ENCODE measurements at places on chromosomes 13 and 19.

GRCh38 chr13:24982333-24982999 is 113.5 kb upstream of the PABPC3 start:
- no peak for DNase-seq

DNA sequence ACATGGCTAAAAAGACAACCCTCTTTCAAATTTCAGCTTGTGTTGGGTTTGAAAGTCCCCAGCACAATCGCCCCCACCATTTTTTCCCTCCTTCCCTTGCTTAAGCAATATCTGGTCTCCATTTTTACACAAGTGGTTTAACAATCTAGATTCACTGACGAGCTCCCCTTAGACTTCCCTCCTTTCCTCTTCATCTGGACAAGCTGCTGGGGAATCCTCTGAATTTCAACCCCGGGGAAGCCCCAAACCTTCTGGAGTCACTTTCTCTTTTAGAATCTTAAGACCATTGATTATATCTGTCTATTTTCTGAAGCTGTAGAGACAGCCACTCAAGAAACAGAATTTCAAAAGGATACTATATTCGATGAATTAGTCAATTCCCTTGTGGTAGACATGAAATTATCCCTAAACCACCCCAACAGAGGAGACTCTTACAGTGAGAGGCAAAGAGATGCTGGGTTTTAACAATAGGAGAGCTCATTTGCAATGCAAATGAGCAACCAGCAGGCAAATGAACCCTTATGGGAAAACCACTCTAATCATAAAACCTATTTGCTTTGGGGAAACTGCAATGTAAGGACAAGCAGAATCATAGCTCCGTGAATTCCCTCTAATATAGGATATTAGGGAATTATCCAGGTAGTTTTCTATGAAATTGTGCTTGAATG is 78.9 kb downstream of the TEX26 start:
- DNase-seq: no peak

DNA sequence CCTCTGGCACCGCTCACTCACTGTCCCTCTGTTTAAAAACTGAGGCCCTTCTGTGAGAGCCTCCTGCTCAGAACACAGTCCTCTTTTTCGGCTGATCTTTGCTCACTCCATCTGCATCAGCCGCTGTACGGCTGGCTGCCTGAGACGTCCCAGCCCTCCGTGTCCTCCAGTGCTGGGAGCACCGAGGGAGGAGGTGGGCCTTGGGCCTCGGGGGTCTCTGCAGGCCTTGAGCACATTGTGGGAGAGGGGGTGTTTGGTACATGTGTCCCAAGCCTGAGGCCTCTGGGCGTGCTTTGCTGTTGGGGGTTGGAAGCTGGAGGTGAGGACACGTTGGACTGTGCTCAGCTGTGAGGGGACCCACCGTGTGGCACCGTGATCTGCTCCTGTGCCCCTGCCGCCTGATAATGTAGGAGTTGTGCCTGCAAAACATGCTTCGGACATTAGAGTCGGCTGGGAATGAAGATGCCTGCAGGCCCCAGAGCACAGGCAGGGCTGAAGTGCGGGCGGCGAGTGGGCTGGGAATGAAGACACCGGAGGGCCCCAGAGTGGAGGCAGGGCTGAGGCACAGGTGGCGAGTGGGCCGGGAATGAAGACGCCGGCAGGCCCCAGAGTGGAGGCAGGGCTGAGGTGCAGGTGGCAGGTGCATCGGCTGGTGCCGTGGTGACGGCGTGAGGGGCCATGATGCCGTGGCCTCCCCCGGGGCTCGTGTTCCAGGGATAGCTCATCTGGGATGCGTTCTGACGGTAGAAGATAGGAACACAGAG is 30.6 kb downstream of the MCF2L start:
- no peak for DNase-seq

GRCh38 chr13:112748947-112749735 is 59.3 kb downstream of the ATP11A start:
- no peak for DNase-seq

- DNase-seq: no peak
These were observed 29.6 kb downstream of the EXOC3L2 start for GRCh38 chr19:45215391-45216191.

DNA sequence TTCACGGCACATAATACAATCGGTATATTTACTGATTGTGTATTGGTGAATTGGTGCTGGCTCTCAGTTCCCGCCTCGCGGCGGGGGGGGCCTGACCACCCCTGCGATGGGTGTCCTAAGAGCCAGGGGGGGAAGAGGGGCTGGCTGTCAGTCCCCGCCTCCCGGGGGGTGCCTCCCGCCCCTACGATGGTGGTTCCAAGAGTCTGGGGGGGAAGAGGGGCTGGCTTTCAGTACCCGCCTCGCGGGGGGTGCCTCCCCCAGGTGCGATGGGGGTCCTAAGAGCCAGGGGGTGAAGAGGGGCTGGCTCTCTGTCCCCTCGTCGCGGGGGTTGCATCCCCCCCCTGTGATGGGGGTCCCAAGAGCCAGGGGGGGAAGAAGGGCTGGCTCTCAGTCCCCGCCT is 2321.8 kb upstream of the PCDH20 start:
- DNase-seq: no peak

DNA sequence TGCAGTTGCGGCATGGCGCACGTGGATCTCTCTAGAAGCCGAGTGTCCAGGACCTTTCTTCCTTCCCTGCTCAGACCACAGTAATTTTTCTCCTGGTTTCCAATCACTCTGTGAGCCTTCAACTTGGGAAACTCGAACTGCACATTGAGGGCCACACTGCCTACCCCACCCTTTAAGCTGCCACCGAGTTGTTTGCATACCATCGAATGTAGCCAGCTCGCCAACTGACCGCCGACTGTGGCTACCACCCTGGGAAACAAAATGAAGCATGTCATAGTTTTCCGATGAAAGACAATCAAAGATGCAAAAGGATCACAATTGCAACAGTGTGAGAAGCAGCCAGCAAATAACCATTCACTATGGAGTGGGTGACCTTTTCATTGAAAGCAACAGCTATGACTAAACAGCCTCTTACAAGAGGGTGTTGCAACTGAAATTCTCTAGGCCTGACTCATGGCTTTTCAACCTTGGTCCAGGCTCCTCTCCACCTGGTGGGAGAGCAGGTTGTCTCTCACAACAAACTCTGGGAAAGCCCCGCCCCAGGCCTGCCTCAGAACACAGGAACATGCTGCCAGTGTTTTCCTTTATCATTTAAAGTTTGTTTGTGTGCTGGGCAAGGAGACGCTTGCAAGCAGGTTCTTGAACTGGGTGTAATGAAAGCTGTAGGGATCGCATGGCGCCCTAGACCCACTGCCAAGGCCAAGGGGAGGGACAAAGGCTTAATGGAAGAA is 141.7 kb upstream of the SERP2 start:
- no peak for DNase-seq

DNA sequence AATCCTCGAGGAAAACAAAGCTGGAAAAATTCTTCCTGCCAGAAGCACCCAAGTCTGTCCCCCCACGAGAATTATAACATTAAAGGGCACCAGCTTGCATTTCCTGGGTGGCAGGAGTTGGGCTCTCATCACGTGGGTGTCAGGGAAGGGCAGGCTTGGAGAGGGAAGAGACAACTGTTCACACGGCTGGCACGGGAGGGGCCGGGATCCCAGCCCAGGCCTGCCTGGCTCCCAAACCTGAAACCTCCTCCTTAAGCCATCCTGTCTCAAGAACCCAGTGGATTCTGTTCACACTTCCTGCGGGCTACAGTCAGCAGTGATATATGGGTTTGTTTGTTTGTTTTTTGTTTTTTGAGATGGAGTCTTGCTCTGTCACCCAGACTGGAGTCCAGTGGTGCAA is 12.2 kb downstream of the GRIK5 start:
- DNase-seq: no peak

DNA sequence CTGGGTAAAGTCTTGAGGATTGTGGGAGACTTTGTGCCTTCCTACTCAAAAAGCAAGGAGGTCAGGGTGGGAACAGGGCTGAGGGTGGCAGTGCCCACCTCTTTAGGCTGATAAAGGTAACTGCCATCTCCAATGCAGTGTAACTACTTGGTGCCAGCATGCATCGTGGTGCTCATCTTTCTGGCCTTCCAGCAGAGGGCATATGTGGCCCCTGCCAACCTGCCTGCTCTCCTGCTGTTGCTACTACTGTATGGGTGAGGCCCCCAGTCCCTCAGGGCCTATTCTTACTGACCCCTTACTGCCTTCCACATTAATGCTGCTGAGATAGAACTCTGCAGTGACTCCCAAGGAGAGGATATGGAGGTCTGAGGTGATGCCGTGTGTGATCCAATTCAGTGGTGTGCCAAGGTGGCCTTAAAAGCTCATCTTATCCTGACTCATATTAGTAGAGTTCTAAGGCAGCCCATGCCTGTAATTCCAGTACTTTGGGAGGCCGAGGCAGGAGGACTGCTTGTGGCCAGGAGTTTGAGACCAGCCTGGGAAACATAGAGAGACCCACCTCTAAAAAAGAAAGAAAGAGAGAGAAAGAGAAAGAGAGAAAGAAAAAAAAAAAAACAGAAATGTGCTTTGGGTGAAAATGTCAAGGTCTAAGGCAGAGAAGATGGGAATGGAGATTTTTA is 9.7 kb upstream of the ARHGAP45 start:
- no peak for DNase-seq

- DNase-seq: no peak
These were observed 11.1 kb upstream of the CEACAM16 start for GRCh38 chr19:44687888-44688287.

DNA sequence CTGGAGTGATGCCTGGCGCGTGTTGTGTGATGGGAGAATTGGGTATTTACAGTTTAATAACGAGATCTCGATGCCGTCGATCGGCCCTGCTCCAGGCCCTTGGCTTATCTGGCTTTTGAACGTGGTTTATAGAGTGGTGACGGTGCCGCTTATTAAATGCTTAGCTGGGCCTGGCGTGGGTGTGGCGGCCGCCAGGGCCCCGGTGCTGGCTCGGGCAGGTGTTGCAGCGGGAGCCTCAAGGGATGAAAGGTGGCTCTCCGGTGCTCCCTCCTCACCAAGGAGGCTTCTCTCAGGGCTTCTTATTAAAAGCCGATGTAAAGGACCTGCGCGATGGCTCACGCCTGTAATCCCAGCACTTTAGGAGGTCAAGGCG is 173.8 kb downstream of the KDM4B start:
- no peak for DNase-seq

GRCh38 chr13:76822698-76823267 is 63.4 kb downstream of the KCTD12 start:
- DNase-seq: no peak

DNA sequence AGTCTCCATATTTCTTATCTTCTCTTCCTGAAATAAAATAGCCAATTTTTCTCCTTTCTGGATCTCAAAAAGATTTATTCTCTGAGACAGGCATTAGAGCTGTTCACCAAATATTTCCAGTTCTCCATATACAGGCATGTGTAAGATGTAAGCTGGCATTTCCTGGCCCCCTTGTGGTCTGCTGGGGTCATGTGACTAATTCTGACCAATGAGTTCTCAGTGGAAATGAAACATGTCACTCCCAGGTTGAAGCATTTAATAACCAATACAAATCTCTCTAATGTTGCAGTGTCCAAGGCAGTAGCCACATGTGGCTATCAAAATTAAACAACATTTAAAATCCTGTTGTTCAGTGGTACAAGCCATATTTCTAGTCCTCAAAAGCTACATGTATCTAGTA is 14.8 kb upstream of the CACNA1A start:
- DNase-seq: no peak

GRCh38 chr19:18785179-18786124 is 5.7 kb downstream of the COMP start:
- peak; percentile 47 for DNase-seq

- no peak for DNase-seq
These were observed 136.2 kb downstream of the KLF12 start for GRCh38 chr13:73997964-73998363.

GRCh38 chr19:29211562-29212355 is 1.2 kb downstream of the UQCRFS1 start:
- DNase-seq: no peak

DNA sequence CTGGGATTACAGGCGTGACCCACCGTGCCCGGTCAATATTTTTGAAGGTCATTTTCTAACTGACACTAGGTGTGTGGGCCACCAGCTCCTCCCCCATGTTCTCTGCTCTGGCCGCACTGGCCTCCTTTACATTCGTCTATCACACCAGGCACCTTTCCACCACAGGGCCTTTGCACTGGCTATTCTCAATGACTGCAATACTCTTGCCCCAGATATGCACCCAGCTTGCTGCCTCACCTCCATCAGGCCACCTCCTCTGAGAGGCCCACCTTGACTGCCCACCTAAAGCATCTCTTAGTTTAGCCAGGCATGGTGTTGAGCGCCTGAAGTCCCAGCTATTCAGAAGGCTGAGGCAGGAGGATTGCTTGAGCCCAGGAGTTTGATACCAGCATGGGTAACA is 10.2 kb upstream of the SULT2B1 start:
- no peak for DNase-seq

DNA sequence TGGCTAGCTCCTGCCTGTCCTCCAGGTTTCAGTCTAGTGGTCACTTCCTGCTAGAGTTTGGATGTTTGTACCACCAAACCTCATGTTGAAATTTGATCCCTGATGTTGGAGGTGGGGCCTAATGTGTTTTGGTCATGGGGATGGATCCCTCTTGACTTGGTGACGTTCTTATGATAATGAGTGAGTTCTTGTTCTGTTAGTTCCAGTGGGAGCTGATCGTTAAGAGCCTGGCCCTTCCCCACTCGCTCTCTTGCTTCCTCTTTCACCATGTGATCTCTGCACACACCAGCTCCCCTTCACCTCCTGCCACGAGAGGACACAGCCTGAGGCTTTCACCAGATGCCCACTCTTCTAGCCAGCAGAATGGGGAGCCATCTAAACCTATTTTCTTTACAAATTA is 86.8 kb upstream of the SCEL start:
- DNase-seq: no peak

GRCh38 chr19:2962018-2962670 is 15.2 kb upstream of the TLE6 start:
- no peak for DNase-seq

DNA sequence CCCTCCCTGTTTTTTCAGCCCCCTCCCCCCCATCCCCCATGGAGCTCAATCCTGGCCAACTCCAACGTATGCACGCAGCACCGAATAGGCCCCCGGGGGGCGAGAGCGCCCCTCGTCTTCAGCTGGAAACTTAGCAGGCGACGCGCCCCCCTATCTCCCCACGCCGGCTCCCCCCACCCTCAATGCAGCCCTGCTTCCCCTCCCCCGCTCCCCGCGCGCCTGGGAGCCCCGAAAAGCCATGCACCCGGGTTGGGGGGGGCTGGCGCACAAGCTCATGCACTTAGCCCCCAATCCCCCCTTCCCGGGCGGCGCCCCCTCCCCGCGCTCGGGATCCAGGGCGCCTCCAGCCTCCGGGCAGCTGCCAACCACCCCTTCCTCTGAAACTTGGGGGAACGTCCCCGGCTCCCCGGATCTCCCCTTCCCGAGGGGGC is 508 bp downstream of the ZBTB7A start:
- DNase-seq: peak; percentile 50
